ENCODE measurements at places on chromosomes 1 and 21. TPM values are rescaled to one million over a fixed set of nuclear protein-coding genes. Genes with fewer than 3 reads are reported as not detected.

The PGM1 gene
- 77.2 TPM for total RNA-seq

The PCSK9 gene
- total RNA-seq, result 0.26 TPM

The PTGS2 gene
- not detected for total RNA-seq

The TMEM9 gene
- 50.2 TPM for total RNA-seq

The FH gene
- 87.1 TPM for total RNA-seq

The TMIGD3 gene
- not detected for total RNA-seq

The ZSWIM5 gene
- 7.9 TPM for total RNA-seq

The GIPC2 gene
- total RNA-seq, result 0.26 TPM

Data from Panc1 (cell line).